ENCODE measurements at places on chromosomes 1 and 21.

DNA sequence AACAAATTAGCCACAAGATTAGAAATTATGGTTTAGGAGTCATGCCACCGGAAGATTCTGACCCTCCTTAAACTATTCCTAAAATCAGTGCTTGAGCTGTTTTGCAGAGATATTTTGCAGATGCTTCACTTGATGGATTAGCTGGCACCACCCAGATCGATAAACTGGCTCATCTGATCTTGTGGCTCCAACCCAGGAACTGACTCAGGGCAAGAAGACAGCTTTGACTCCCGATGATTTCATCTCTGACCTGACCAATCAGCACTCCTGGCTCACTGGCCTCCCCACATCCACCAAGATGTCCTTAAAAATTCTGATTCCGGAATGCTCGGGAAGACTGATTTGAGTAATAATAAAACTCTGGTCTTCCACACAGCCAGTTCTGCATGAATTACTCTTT lies 221.6 kb downstream of the RHOU start:
- no peak for DNase-seq

DNA sequence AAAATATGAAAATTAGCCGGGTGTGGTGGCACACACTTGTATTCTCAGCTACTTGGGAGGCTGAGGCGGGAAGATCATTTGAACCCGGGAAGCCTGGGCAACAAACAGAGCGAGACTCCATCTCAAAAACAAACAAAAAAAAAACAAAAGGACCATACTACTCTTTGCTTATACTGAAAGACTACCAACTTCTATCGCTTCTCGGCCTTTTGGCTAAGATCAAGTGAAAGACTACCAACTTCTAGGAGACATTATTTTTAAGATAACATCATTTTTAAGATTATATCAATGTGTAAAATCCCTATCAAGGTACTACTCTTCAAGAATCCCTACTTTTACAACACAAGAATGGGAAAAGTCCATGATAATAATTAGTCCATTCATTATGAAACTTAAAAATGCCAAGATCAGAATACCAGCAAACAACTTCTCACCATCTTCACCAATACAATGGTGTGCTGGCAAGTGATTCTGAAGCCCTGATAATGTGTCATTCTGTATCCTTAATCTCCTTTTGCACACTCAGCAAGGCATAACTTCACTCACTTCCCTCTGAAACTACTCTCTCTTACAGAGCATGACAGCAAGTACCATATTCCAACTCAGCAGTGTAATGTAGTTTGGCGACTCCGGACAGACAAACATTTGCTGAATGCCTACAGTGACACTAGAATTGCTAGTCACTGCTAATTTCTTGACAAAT lies 1.7 kb downstream of the PTP4A2 start:
- no peak for DNase-seq

- no peak for DNase-seq
These were observed 115.5 kb downstream of the LYPLAL1 start for GRCh38 chr1:219289171-219289570.

DNA sequence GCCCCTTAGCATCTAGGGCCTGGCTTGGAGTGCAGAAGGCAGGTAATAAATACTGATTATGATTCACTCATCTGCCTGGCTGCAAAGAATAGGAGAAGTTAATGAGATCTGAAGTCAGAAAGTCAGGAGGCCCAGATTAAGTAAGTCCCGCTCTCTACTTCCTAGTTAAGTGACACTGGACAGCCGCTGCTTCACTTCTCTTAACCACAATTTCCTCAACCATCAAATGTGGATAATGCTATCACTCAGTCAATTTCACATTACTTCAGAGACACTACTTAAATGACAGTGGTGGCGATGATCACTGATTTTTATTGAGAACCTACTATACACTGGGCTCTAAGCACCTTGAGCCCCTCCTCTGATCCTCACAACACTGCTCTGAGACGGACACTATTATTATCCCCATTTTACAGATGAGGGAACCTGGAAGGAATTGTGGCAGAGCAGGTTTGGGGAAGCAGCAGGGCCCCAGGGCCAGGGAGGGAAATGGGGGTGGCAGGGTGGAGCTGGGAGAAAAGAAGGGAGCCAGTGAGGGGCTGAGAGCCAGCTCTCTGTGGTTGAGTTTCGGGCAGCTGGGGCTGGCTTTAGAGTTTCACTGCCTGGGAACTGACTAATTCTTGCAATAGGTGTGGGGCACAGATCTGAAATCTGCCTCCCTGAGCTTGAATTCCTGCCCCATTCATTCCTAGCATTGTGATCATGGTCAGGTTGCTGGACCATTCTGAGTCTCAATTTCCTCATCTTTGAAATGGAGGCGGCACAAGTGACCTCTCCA lies 2.4 kb upstream of the E2F2 start:
- no peak for DNase-seq

DNA sequence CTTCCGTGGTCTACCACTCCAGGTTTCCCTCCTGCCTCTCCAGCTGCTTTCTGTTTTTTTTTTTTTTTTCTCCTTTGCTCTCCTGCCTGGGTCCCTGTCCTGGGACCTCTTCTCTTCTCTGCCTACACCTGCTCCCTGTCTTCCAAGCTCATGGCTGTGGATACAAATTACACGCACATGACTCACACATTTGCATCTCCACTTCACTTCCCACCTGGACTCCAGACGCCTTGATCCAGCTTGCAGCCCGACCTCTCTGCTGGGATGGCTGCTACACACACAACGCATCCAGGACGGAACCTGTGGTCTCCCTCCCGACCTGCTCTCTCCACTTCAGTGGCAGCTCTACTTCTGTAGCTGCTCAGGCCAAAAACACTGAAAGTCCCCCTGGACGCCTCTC lies 44.4 kb upstream of the B3GALT5 start:
- no peak for DNase-seq

Data from activated CD4-positive, CD25-positive, alpha-beta regulatory T cell treated with anti-CD3 and anti-CD28 coated beads, Interleukin-2, amount 50 U/mL, for 16 hours (primary cell).